ENCODE measurements at places on chromosomes 4 and X.

DNA sequence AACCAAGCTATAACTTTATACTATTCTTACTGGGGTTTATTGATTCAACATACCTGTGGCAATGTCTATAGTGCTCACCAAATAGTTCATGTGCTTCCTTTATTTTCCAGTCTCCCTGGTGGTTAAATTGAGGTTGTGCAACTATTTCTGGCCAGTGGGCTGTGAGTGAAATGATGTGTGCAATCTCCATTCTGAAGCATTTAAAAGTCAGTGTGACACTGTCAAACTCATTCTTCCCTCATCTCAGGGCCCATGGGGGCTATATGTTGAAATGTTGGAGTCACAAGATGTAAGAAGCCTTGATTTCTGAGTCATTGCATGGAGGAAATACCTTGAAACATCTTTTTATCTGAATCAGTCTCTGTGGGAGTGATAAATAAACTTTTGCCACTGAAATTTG is 414.3 kb upstream of the RPS6KA3 start:
- DNase-seq, result no peak

DNA sequence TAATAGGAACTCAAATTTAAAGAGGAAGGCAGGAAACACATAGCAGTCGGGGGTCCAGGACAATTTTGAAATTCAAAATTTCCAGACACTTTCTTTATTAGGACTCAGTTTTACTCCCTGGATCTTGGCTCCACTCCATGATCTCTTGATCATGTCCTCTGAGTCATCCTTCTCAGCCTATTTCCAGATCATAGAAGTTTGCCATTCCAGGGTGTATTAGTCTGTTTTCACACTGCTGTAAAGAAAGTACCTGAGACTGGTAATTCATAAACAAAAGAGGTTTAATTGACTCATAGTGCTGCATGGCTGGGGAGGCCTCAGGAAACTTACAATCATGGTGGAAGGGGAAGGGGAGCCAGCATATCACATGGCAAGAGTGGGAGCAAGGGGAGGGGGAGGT is 564.7 kb upstream of the ACTRT1 start:
- no peak for DNase-seq

GRCh38 chr4:120895554-120895953 is 27.0 kb downstream of the PRDM5 start:
- no peak for DNase-seq

DNA sequence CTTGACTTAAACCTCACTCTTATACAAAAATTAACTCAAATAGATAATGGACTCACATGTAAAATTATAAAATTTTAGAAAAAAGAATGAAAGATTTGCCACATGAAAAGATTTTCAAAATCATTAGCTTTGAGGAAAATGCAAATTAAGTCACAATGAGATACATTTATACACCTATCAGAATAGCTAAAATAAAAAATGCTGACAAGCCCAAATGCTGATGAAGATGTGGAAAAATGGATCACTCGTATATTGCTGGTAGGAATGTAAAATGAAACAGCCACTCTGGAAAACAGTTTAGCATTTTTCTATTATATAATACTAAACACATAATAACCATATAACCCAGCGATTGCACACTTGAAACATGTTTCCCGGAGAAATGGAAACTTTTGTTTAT is 316.2 kb downstream of the ANKRD50 start:
- no peak for DNase-seq

GRCh38 chr4:93157986-93158385 is 670.6 kb upstream of the ATOH1 start:
- DNase-seq, result no peak

DNA sequence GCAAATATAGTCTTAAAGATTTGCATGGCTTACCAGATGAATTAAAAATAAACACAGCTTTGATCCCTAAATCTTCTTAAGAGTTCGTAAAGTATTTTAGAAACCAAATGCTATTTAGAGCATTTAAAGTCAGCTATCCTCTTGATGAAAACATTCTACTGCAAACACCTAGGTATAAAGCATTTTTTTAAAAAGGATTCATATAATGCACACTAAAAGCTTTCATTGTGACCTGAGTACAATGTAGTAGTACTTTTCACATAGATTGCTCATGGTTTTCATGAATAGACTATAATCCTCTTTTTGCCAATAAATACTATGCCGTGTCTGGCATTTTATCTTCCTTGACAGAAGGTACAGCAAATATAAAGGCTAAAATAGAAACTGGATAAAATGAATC is 805.1 kb upstream of the INTU start:
- no peak for DNase-seq

- DNase-seq, result peak; percentile 67
Measured at GRCh38 chr4:3420606-3420955, 21.2 kb upstream of the HGFAC start.

DNA sequence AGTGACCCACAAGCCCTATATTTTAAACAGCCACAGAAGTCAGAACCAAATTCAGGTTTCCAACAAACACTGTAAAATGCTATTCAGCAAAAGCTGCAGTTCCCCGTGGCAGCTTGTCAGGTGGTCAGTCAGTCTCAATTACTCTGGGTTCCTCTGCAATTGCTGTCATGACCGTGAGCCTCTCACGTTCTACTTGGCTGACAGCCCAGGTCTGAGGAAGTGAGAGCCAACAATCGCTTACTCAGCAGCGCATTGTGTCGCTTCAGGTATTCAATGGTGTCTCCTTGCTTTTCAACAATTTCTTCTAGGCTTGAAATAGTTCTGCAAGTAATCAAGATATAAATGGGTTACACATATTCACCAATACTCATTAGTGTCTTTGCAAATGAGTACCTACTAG is 25.8 kb downstream of the TRIM75 start:
- DNase-seq, result no peak

DNA sequence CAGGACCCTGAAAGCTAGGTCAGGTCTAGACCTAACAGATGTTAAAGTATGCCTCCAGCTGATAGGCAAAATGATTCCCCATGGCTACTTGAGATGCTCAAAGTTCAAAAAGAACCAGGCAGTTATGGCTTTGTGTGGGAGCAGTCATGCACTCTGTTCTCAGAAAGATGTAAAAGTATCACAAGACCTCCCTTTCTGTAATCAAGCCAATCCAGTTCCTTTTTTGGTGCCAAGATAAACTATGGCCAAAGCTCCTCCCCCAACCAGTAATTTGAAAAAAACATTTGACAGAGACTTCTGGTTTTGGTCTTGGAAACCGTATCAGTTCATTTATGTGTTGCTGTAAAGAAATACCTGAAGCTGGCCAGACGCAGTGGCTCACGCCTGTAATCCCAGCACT is 340.9 kb downstream of the CHIC1 start:
- no peak for DNase-seq

- no peak for DNase-seq
Measured at GRCh38 chr4:159766241-159766640, 663.4 kb downstream of the RAPGEF2 start.

GRCh38 chr4:146648461-146648783 is 9.7 kb downstream of the POU4F2 start:
- no peak for DNase-seq

DNA sequence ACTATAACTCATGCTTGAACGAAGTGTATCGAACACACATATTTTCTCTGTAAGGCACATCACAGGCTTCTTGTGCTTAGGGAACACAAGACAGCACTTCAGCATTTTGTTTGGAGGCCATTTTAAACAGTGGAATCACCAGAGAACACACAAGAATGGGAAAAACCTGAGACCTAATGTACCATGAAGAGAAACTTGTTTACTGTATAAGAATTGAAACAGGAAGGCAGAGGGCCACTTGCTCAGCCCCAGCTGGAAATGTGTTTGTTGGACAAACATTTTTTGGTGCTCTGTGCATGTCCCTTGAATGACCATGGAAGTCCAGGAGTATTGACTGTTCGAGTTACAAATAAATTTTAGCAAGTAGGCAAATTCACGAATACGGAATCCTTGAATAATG is 47.5 kb downstream of the RAPGEF2 start:
- DNase-seq, result no peak

GRCh38 chr4:126850286-126850685 is 782.5 kb upstream of the INTU start:
- DNase-seq, result no peak

- no peak for DNase-seq
Measured at GRCh38 chrX:43964936-43965335, 8.3 kb downstream of the NDP start.

GRCh38 chrX:29518100-29518499 is 697.3 kb upstream of the MAGEB2 start:
- DNase-seq, result no peak

DNA sequence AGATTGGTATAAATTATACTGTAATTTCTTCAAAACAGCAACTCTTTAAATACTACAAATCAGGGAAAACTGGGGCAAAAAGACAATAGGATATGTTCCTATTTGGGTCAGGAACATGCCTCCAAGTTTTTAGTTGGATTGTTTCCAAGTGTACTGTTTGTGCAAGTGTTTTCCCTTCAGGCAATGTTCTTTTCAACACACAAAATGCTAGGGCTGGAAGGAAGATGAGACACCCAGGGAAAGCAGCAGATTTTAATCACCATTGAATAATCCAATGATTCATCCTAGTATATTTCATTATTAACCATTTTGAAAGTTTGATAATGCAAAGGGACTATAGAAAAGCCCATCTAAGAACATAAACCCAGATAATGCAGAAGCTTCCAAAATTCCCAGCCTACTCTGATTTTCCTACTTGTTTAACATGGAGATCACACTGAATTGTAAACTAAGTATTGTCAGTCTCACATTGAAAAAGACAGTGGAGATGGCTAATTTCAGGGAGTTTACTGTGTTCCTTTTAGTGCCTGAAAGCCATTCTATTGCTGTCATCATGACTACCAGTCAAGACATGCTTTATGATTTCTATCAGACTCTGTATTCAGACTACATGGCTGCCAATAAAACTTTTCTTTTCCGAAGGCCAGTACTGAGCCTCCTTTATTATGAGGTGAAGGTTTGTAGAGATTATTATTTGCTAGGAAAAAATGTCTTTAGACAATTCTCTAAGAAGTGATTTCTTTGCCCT is 38.6 kb downstream of the COL4A6 start:
- DNase-seq, result no peak

- DNase-seq, result no peak
Measured at GRCh38 chr4:88533937-88534750, 10.6 kb upstream of the PYURF start.

- peak; percentile 92 for DNase-seq
Measured at GRCh38 chrX:21374163-21374993, at the start of gene CNKSR2. TSS of gene CNKSR2 (plus strand) at chrX:21374418. CDS start at chrX:21374898, 480 bp downstream.

DNA sequence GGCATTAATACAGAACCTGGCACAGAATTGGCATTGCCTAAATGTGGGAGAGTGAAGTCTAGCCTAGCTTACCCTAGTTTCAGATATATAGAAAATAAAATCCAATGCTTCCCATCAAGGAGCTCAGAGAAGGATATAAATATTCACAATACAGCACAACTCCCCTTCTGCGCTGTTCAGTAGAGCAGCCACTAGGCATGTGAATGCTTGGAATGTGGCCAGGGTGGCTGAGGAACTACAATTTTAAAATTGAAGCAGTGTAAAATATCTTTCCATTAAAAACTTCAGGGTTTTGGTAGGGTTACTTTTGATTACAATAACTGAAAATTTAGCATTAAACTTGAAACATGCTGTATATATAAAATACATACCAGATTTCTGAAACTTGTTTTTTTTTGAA is 19.5 kb downstream of the ZNF518B start:
- no peak for DNase-seq

DNA sequence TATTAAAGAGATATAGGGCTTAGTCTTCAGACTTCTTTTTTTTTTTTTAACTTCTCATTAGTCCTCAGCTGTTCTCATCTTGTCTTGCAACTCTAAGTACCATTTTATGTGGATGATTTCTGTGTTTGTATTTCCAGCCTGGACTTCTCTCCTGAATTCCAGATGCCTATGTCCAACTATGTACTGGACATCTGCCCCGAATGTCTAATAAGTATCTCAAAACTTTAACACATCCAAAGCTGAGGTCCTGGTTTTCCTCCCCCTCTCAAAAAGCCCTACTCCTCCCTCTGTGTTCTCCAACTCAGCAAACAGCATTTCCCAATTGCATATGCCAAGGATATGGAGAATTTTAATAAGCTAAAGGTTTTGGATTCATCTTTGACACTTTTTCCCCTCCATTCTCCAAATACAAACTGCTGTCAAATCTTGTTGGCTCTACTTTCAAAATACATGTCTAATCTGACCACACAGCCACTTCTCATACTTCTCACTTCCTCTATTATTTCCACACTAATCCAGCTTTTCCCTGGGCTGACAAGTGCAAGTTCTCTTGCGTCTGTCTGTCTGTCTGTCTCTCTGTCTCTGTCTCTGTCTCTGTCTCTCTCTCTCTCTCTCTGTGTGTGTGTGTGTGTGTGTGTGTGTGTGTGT is 79.8 kb downstream of the CLCN5 start:
- DNase-seq, result no peak

DNA sequence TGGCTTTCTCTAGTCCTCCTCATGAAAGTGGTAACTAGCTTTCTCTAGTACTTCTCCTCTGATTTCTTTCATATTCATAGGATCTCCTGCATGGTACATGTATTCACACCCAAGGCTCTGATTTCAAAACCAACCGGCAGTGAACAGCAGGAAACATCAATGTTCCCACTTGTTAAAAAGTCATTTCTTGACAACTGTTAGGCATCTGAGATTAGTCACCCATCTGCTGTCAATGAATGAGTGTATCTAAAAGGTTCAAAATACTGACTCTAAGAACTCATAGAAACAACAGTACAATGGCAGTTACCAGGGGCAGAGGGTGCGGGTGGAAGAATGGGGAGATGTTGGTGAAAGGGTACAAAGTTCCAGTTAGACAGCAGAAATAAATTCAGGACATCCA is 31.5 kb upstream of the PUDP start:
- no peak for DNase-seq

DNA sequence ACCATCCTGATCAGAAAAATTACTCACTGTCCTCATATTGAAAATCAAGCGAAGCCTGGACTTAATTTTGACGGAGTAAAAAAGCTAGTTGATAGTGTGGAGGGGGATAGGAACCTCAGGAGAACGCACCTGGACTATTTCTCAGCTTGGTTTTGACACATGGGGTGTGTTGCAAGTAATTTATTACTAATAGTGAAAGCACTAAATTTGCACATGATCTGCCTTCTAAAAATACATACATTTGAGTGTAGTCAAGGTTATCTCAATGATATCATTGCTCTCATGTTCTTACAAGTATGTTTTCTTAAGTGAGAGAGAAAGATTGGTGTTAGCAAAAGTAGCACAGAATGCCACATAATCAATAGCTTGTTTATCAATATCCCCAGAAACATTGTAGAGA is 29.5 kb downstream of the LRIT3 start:
- DNase-seq, result no peak

DNA sequence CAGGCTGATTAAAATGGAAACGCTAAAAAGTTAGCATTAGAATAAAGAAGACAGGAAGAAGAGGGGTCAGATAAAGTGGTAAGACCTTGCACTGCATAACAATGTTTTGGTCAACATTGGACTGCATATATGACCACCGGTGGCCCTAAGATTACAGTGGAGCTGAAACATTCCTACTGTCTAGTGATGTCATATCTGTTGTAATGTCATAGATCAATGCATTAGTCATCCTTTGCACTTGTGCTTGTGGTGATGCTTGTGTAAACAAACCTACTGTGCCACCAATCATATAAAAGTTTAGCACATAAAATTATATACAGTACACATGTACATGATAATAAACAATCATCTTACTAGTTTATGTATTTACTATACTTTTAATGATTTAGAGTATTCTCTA is 73.0 kb downstream of the TMEM165 start:
- DNase-seq, result no peak

Measured in chondrocyte (in vitro differentiated cells).